Right ventricle myocardium inferior (tissue), 1 donor: ENCODE measurements at places on chromosomes 4 and X.

DNA sequence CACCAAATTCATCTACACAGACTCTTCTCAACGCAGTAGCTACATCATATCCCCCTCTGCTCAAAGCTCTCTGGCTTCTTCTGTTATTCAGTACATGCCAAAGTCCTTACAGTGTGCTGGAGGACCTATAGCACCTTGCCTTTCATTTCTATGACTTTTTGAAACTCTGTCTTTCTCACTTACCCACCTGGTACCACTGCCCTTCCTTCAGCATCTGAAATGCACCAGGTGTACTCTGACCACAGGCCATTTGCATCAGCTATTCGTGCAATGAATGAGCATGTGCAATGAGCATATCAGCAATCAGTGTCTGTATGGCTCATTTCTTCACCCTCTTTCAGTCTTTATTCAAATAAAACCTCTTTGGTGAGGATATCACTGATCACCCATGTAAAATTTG is 399.9 kb downstream of the RAB28 start:
- no peak for DNase-seq

- DNase-seq = no peak
Observed at GRCh38 chr4:110289601-110290100, 91.2 kb upstream of the ELOVL6 start.

GRCh38 chr4:96986816-96987215 is 1146.9 kb downstream of the PDHA2 start:
- no peak for DNase-seq

GRCh38 chr4:55381502-55381901 is 14.3 kb upstream of the TMEM165 start:
- no peak for DNase-seq

- DNase-seq = no peak
Observed at GRCh38 chr4:176742211-176742610, 50.5 kb downstream of the VEGFC start.

GRCh38 chrX:2828344-2828958 is at the start of gene GYG2:
GYG2 (plus strand) TSS chrX:2828930; CDS start chrX:2830189, 1,259 bp downstream.
- DNase-seq = peak; percentile 58
